CD4-positive, alpha-beta T cell treated with Interleukin-10 for 1 hour (primary cell): ENCODE measurements at places on chromosomes 3 and 15.

- DNase-seq: no peak
These were observed 50.2 kb downstream of the CDCP1 start for GRCh38 chr3:45095916-45096526.

DNA sequence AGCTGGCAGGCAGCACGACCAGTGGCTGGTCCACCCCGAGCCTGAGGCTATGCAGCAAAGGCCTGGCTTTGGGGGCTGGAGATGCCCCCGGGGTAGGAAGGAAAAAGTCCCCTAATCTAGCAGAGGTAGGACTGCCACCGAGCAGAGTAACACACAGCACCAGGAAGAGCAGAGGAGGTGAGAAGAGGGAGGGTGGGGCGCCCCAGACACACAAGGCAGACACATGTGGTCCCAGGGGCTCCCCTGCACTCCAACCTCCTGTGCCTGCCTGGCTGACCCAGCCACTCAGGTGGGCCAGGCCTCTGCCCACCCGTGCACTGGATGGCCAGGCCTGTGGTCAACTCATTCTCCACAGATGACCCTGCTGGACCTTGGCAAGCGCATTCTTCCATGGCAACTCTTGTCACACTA lies 112.4 kb downstream of the ADCY5 start:
- DNase-seq: no peak

GRCh38 chr3:13708871-13709595 lies 160.1 kb downstream of the FBLN2 start:
- no peak for DNase-seq

DNA sequence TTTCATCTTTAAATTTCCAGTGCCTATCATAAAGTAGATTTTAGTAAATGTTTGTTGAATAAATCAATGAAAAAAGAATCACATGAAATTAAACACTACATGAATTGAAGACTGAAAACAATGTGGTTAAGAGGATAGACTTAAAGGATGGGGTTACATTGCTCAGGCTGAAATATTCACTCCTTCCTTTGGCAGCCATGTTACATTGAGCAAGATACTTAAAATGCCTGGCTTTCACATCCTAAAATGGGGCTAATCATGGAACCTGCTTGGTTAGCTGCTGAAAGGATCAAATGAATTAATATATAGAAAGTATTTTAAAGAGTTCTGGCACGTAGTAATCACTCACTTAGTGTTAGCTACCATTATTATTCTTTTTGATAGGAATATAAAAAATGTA lies 196.9 kb upstream of the SLC2A2 start:
- DNase-seq: no peak

- no peak for DNase-seq
These were observed 126.4 kb downstream of the OXSM start for GRCh38 chr3:25916321-25916720.

DNA sequence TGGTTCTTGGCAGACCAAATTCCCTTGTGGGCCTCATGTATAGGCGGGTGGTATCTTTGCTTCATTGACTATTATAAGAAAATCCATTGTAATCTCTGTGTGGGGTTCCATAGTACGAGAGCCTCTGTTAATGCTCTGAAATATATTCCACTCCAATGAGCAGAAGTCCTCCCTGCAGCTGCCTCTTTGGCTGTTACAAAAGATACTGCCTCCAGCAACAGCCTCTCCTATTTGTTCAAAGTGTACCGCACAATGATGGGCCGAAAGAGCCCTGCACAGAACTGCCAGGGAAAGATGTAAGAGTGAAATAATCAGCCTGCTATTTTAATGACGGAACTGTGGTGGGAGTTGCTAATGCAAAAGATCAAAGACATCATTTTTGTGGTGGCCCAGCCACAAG lies 48.9 kb downstream of the GRK7 start:
- DNase-seq: no peak

GRCh38 chr3:194357681-194358080 lies 6.6 kb upstream of the CPN2 start:
- DNase-seq: no peak

DNA sequence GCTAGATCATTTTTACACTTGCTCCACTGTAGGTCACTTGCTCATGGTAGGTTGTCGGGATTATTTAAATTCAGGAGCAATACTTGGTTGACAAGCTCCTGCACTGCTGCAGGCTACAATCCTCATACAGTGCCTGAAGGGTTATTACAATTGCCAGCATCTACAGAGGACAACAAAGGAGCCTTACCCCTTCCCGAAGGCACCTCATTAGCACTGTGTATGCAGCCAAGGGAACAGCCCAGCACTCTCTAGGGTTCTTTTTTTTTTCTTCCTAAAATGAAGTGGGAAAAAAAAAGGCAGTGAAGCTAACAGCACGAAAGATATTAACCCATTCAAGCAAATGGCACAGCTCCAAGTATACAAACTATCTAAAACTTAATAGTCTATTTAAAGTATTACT lies 142.7 kb downstream of the ULK4 start:
- DNase-seq: no peak

DNA sequence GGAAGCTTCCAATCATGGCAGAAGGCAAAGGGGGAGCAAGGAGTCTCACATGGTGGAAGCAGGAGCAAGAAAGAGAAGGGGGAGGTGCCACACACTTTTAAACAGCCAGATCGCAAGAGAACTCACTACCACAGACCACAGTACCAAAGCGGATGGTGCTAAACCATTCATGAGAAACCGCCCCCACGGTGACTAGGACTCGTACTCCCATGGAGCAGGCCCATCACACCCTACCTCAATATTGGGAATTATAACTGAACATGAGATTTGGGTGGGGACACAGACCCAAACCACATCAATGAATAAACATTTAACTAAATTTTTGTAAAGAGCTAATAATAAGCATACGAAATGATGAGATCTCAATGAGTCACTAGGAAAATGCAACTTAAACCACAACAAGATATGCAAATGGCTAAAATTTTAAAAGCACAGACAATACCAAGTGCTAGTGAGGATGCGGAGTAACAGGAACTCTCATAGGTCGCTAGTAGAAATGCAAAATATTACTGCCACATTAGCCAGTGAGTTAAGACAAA lies 10.0 kb downstream of the MRPS25 start:
- DNase-seq: peak; percentile 49
